ENCODE measurements at places on chromosomes 16 and 17. TPM values are rescaled to one million over a fixed set of nuclear protein-coding genes. Genes with fewer than 3 reads are reported as not detected.

DNA sequence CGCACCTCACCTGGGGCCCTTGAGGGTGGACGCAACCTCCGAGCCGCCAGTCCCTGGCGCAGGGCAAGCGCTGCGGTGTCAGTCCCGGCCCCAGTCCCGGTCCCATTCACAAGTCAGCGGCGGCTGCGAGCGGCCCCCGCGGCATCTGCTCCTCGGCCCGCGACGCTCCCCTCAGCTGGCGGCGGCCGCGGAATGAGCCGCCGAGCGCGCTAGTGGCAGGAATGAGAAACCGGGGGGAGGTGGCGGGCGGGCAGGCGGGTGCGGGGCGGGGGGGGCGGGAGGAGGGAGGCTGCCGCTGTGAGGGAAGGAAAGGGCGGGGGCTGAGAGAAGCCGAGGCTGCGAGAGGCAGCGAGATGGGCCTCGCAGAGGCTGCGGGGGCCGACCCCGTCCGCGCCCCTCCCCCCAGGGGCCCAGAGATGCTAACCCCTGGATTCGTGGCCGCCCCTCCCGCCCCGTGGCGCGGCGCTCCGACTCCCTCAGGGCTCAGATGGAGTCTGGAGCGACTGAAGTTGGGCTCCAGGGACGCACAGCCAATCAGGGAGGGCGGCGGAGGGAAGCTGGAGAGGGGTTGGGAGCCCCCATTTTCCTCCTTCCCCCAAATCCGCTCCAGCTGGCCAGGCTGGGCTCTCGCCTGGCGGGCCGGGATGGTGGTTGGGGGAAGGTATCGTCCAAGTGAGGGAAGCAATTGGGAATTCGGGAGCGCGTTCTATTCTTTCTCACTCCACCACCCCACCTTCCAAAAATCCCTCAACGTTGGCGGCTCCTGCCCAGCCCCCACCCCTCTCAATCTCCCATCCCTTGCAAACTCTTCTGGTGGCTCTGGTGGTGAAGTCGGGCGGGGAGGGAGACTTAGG, at the start of gene CDH11:
Gene CDH11, minus strand, starts transcription at position 194 of the 854 bp plus-strand sequence. CDS start 117,194 bp downstream, outside the sequence.
- DNase-seq = no peak

GRCh38 chr17:33370401-33370800, 77.3 kb upstream of the ASIC2 start:
- no peak for DNase-seq

DNA sequence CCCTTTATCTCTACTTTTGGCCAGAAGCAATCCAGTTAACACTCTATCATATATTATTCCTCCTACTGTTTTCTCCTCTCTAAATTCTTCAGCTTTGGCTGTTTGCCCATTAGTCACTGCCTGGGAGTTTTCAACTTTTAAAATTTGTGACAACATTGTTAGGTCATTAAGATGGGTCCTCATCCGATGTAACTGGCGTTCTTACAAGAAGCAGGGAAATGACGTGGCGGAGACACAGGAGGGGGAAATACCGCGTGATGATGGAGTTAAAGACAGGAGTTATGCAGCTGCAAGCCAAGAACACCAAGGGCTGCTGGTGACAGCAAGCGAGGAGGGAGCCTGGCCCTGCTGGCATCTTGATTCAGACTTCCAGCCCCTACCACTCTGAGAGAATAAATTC, 34.8 kb upstream of the CPHXL start:
- no peak for DNase-seq

- no peak for DNase-seq
Observed at GRCh38 chr16:54931120-54932014, 702 bp downstream of the IRX5 start.

- no peak for DNase-seq
Observed at GRCh38 chr17:78020717-78021108, 62.2 kb downstream of the TNRC6C start.

DNA sequence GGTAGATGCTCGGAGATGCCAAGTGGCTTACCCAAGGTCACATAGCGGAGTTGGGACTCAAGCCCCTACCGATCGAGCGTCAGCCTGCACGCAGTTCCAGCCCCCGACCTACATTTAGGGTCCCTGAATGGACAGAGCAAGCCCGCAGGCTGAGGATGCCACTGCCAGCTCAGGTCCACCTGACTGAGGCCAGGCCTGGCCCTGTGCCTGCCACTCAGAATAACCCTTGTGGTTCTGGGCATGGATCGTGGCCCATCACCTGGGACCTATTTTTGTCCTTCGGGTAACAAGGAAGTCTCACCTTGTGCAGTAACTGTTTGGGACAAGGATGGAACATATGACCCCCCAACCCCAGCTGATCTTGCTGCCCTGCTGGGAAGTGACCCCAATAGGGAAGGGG, 17.1 kb downstream of the CDH16 start:
- no peak for DNase-seq

- DNase-seq = no peak
Observed at GRCh38 chr16:68367030-68367429, 56.2 kb downstream of the PRMT7 start.

SLC43A2 gene
- 31.9 TPM for polyA plus RNA-seq

NPIPB9 gene
- polyA plus RNA-seq = 1.3 TPM

CMTM1 gene
- polyA plus RNA-seq = 6.8 TPM

GNG13 gene
- polyA plus RNA-seq = 0.49 TPM

Measured in left renal cortex interstitium (tissue), 4 donors.